ENCODE measurements at places on chromosomes 6 and 20.
A peak's percentile ranks its signal among the peaks of the same experiment; 100 is the strongest.

DNA sequence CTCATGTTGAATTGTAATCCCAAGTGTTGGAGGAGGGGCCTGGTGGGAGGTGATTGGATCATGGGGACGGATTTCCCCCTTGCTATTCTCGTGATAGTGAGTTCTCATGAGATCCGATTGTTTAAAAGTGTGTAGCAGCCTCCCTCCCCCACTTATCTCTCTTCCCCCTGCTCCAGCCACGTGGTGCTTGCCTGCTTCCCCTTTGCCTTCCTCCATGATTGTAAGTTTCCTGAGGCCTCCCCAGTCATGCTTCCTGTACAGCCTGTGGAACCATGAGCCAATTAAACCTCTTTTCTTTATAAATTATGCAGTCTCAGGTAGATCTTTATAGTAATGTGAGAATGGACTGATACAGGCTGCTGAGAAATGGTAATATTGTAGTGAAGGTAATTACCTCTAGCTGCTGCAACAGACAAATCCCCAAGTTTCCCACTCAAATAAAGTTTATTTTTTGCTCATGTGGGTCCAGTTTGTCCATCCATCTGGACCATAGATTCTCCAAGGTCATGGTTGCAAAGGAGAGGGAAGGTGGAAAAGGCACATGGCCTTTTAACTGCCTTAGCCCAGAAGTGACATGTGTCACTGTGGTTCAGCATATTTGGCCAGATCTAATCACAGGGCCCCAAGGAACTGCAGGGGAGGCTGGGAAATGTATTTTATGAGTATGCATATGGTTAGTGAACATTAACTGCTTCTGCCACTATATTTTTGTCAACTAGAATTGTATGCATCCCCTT, 89.2 kb downstream of the TRMT11 start:
- DNase-seq: no peak

GRCh38 chr6:63864061-63864460, 228.5 kb downstream of the PHF3 start:
- no peak for DNase-seq

DNA sequence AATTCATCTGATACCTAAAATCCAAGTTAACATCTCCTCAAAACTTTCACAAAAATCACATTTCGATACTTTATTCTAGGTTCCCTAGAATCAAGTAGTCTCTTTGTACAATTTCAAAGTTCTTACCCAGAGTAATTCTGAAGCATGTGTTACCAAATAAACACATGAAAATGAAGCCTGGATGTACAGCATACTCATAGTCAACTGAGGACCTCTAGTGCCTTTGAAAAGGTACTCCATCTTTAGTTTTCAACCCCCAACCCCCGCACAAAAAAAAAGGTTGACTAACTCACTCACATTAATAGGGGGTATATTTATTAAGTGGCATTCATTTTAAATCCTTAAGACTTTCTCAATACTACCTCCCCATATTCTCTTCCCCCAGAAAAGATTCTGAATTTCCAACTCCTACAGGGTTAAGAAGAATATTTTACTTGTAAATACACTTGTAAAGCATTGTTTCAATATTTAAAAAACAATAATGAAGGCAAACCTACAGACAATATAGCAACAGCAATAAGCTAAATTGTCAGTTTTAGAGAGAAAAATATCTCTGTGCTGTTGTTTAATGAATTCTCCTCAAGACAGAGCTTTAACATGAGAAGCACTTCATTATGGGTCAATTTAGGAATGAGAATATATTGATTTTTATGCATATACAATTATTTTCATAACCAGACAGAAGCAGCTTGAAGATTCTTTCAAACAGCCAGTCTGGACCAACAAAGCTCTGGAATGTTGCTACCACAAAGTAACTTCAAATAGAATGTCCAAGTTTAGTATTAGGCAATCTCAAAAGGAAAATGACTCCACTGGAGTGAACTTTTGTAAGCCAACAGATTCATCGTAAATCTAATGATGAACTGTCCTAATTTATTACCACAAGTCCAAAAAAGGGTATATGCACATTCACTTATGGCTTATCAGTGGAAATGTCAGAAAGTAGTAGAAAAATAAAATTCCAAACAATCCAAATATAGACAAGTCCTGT, 3.3 kb downstream of the PLN start:
- peak; percentile 41 for DNase-seq

DNA sequence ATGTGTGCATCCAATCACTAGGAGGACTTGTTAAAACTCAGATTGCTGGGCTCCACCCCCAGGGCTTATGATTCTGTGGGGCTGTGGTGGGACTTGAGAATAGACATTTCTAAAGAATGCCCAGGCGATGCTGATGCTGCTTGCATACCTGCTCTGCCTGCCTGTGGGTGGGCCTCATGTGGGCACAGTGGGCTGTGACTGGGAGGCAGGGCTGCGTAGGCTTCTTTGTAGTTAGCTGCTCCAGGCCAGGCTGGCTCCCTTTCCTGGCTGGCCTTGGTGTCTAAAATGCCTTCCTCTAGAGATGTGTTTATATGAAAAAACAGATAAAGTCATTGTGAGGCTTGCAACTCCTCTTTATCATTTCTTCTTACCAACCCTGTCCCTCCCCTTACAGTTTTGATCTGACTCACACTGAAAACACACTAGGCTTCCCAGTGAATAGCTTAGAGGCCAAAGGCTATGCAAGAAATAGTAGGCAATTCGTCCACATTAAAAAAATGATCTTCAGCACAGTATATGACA, 495.5 kb upstream of the MAP3K7 start:
- DNase-seq: no peak

DNA sequence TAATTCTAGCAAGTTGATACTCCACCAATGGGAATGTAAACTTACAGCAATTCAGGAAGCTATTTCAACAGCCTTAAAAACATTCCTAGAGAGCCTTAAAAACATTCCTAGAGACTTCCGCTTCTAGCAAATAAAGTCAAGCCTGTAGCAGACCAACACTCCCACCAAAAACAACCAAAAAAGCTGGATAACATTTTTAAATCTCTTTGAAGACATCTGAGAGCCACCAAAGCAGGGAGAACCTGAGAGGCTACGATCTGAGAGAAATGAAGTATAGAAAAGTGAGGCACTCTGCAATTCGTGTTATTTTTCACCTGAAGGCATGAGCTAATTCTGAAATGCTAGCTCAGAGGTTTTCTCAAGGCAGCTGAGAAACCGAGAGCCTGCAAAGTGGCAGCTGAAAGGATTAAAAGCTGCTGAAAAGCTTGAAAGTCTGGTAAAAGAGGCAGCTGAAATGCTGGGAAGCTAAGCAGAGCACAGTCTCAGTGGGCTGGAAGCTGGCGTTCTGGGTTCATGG, 20.9 kb downstream of the GPR63 start:
- peak; percentile 21 for DNase-seq

DNA sequence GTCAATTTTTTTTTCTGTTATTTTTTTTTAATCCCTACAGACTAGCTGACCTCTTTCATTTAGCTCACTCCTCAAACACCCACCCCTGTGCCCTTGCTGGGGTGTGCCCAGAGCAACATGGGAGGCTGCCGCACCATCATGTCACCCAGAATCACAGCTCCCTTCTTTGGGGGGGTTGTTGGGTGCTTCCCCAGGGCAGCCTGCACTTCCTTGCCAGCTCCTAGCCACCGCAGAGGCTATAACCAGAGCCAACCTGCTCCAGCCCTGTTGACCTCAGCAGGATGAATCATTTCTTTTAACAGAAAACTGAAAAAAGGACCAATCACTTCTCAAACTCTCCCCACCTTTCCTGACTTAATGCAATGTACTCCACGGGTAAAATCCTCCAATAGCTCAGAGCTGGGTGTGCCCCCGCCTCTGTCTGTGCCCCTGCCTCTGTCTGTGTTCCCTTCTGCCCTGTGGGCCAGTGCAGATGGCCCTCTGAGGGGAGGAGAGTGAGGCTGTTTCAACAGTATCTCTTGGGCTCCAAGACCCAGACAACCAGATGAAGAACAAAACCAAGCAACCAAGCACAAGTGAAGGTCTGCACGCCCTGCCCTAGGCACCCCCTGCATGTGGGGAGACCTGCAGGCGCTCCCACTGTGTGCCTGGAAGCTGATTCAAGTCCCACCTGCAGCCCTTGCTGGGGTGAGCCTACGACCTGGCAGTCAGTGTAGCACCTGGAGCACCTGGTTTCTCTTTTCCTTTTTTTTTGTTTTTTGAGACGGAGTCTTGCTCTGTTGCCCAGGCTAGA, 67.7 kb downstream of the PYGB start:
- no peak for DNase-seq

GRCh38 chr6:15063253-15063853, 182.5 kb upstream of the JARID2 start:
- DNase-seq: no peak

- DNase-seq: no peak
Measured at GRCh38 chr6:161736326-161736725, 462.5 kb upstream of the AGPAT4 start.

DNA sequence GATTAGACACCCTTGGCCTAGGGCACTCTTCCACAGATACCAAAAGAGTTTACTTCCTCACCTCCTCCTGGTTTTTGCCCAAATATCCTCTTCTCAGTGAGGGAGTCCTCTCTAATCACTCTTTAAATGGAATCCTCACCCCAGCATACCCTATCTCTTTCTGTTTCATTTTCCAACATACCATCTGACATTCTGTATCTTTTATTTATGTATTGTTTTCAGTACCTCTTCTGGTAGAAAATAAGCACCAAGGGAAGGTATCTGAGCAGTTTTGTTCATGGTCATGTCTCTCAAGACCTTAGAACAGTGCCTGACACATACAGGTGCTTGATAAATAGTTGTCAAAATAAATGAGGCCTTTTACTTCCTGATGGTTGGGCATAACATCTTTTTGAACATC, 55.1 kb downstream of the KIAA0408 start:
- no peak for DNase-seq

DNA sequence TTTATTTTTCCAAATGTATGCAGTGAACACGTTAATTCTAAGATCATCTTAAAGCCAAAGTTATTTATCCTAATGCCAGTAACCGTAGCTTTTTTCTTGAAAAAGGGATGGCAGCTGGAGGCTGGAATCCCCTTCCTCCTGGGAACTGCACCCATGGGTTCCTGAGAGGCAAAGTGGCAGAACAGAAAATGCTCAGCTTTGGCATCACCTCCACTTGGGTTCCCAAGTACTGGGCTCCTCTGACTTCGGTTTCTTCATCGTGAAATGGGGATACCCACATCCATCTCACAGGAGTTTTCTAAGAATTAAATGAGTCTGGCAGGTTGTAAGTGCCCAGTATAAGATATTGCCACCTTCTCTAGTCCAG, 6.2 kb upstream of the DDX43 start:
- DNase-seq: no peak

DNA sequence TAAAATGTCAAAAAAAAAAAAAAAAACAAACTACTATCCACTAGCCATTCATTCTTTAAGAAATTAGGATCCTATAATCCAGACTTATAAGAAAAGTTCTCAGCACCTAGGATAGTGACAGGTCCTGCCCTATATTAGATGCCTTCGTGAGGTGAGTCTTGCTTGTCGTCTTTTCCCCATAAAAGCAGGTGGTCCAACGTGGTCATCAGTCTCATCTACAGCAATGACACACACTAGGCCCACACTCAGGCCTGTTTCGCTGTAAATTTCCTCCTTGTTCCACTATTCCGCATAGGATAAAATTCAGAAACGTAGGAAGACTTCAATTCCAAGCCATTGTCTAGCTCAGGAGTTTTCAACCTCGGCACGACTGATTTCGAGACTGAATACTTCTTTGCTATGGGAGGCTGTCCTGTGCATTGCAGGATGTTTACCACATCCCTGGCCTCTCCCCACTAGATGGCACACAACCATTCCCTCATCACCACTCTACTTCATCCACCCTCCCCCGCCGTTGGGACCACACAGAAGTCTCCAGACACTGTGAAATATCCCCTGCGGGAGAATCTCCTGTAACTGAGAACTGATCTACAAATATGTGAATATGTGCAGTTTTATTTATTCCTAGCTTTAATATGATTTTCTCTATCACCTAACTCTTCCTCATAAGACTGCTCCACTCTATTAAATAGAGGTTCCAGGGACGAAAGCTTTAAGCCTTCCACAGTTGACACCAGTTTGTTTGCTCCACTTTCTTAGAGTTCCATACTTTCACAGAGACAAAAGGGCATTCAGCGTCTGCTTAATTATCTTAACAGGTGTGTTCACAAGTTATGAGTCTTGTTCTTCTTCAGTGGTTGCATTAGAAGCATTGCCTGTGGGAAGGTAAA, 346.3 kb downstream of the BMP2 start:
- DNase-seq: peak; percentile 50

GRCh38 chr20:35502352-35502751, 27.1 kb downstream of the C20orf173 start:
- DNase-seq: no peak

DNA sequence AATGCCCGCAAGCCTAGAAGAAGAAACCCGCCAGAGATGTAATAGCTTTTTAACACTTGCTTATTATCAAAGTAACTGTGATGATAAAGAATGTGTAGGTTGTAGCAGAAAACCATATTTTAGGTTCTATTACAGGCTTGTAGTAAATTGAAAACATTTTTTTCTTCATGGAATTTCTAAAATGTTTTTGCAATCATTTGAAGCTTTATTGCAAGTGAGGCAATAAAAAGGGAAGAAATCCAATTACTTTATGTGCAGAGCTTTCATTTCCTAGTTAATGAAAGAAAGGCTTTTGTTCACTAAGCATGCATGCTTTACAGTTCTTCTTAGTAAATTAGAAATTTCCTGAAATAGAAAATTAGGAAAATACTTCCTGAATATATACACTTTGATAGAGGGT, 135.1 kb downstream of the B3GAT2 start:
- no peak for DNase-seq

- no peak for DNase-seq
Measured at GRCh38 chr6:75116946-75117345, 88.9 kb downstream of the COL12A1 start.

DNA sequence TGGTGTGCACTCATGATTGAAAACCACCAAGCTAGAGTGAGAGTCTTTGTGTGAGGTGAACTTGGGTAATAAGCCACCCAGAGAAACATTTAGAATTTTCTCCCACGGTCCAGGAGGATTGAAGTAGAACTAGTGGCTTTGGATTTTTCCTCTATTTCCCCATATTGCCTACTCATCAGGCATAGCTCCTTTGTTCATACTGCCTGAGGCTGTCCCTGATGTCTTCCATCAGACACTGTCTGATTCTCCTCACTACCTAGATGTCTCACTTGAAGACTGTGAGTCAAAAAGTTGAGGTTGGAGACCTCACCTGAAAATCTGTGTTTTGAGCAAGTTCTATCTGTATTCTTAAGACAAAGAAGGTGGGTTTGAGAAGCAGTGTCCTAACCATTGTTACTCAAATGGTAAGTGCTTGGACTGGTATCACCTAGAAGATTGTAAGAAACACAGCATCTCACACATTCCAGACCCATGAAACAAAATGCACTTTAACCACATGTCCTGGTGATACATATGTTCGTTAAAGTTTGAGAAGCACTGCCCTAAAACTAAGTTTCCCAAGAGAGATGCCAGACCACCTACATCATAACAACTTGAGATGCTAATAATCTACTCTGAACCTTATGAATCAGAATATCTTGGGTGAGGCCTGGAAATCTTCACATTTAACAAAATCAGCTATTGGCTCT, 523.4 kb upstream of the BTBD3 start:
- DNase-seq: no peak

GRCh38 chr20:31821427-31821826, 2.3 kb downstream of the MYLK2 start:
- no peak for DNase-seq

Measured in left kidney (tissue), 8 donors.